ENCODE measurements at places on chromosomes 4 and X.

GRCh38 chr4:133320576-133321170 lies 171.6 kb downstream of the PCDH10 start:
- no peak for DNase-seq

DNA sequence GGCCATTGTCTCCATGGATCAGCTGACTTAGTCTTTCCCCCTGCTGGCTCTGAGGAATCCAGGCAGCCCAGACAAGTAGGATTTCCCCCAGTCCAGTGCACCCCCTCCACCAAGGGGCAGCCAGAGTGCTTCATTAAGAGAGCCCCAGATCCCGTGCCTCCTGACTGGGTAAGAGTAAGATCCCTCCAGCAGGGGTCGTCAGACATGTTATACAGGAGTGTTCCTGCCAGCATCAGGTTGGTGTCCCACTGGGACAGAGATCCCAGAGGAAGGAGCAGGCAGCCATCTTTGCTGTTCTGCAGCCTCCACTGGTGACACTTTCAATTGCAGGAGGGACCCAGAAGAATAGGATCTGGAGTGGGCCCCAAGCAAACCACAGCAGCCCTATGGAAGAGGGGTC lies 29.0 kb upstream of the INPP4B start:
- DNase-seq = no peak

- DNase-seq = peak; percentile 67
These were observed 809 bp downstream of the MND1 start for GRCh38 chr4:153345012-153345981.

GRCh38 chrX:124415115-124415800 lies 68.9 kb downstream of the SH2D1A start:
- DNase-seq = no peak

GRCh38 chr4:26804925-26805324 lies 55.7 kb upstream of the STIM2 start:
- no peak for DNase-seq

DNA sequence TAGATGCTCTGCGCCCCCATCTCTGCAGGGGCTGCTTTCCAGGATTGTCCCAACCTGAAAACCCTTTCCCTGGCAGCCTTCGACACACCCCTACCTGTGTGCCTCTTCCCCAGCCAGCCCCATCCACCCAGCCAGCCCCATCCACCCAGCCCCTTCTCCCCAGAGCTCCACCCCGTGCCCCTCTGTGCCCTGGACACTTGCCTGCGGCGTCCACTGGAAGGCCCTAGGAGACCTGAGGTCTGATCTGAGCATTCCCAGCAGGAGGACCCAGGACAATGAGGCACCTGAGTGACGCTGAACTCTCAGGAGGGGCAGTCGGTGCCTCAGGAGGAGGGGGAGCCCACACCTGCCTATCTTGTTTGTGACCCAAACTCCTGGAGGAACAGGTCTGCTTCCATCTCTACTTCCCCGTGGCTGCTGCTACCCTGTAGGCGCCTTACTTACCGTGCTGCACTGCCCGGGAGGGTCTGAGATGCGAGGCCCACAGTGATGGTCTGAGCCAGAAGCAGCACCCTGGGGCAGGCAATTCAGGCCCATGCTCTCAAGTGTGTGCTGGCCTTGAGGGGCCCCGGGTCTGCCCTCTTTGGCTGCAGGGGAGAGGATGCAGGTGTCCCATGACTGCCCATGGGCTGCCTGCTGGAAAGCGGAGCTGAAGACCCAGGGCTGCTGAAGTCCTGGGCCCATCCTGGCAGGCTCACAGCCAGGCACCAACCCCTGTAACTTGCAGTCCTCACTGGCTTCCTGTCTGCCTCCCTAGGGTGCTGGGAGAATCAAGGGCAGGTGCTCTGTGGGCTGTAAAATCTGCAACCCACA lies 4.9 kb downstream of the LRPAP1 start:
- DNase-seq = no peak

DNA sequence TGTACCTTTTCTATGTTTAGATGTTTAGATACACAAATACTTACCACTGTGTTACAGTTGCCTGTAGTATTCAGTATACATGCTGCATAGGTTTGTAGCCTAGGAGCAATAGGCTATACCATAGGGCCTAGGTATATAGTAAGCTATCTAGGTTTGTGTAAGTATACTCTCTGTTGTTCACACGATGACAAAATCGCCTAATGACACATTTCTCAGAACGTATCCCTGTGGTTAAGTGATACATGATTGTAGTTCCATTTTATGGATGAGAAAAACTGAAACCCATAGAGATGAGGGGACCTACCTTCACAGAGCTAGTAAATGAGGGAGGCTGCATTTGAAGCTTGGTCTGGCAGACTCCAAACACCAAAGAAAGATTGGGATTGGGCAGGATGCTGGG lies 79.4 kb upstream of the EFNB1 start:
- DNase-seq = no peak

GRCh38 chrX:101417981-101418841 lies 10.2 kb downstream of the HNRNPH2 start:
- peak; percentile 49 for DNase-seq

DNA sequence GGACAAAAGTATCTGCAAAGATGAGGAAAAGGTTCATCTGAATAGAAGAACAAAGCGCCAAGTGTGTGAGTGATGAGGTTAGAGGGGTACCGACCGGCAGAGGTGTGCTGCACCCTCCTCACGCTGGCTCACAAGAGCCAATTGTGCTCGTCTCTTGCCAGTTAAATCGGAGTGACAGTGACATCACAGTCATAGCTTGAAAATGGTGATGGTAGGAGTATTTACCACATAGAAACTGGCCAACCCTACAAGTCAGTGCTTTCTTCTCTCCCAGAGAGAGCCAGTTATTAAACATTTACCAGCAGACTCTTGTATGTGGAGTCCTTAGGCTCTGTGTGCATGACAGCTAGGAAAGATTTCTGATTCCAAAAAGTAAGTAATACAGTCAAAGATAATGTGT lies 32.4 kb downstream of the CLDN22 start:
- no peak for DNase-seq

GRCh38 chr4:188177997-188178675 lies 38.9 kb downstream of the TRIML1 start:
- DNase-seq = no peak

- no peak for DNase-seq
These were observed 7.2 kb downstream of the PRDM8 start for GRCh38 chr4:80204433-80205011.

DNA sequence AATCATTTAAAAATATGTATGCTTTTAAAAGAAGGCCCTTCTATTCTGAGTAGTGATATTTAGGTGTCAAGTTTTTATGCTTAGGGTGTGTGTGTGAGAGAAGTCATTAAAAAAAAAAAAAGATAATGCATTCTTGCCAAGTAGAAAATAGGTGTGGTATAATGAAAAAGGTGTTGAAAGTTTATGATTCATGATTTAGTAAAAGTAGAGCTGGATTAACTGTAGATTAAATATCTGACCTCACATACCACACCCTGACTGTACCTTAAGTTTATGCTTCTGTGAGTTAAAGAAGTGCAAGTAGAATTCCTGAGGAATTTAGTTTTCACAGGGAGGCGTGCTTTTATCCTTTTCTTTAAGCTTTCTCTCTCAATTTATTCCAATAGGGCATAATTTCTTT lies 71.1 kb downstream of the BMPR1B start:
- DNase-seq = no peak

DNA sequence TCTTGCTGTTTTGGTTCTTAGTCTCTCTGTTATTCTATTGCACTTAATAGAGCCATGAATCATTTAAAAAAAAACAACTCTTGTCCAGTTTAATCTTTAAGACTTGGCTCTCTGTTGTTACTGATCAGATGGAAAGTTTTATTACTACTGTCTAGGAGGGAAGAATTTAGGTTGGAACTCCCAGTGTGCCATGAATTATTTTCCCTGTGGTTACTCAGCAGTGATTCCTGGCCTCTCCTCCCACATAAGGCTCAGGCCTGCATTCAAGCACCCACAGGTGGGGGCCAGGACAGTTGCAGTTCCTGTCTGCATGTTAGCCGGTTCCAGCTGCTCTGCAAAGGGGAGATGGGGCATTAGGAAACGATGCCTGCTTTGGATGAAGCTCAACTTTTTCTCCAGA lies 29.8 kb upstream of the ESX1 start:
- DNase-seq = peak; percentile 8

DNA sequence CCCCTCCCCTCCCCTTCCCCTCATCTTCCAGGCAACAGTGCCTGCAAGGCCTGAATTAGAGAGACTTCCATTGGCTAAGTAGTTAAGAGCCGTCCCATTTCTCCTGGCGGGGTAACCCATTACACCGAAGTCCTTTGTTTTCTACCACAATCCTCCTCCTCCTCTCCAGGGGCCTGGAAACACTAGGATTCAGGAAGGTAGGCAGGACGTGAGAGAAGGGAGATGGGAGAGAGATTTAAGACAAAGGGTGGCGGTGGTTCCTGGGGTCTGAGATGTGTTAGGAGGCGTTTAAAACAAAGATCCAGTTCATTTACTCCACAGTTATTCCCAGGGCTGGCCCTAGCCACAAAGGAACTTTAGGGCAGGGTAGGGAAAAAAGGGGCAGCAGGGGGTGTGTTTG lies 28.0 kb downstream of the NYX start:
- DNase-seq = no peak

DNA sequence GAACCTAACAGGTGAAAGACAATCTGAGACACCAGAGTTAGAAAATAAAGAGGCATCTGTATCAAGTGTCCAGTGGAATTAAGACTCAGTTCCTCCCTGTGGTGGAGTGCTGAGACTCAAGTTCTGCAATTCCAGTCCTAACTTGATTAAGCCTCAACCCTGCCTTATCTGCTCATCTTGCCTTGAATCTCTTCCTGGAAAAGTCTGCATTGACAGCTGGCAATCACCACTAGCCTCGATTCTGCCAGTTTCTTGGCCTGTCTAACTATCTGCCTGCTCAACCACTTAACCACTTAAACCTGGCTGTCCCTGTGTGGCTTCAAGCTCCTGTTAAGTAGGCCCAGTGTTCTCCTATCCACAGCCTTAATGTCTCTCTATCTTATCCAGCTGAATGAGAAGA lies 22.4 kb upstream of the NEIL3 start:
- DNase-seq = no peak

DNA sequence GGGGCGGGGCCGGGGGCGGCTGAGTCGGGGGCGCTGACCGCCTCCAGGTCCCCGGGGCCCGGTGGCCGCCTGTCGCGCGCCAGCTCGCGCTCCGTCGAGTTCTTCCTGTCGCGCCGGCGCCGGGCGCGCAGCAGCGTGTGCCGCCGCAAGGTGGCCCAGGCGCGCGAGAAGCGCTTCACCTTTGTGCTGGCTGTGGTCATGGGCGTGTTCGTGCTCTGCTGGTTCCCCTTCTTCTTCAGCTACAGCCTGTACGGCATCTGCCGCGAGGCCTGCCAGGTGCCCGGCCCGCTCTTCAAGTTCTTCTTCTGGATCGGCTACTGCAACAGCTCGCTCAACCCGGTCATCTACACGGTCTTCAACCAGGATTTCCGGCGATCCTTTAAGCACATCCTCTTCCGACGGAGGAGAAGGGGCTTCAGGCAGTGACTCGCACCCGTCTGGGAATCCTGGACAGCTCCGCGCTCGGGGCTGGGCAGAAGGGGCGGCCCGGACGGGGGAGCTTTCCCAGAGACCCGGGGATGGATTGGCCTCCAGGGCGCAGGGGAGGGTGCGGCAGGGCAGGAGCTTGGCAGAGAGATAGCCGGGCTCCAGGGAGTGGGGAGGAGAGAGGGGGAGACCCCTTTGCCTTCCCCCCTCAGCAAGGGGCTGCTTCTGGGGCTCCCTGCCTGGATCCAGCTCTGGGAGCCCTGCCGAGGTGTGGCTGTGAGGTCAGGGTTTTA lies 1.5 kb downstream of the ADRA2C start:
- DNase-seq = no peak

GRCh38 chr4:36734334-36734733 lies 452.9 kb downstream of the DTHD1 start:
- DNase-seq = no peak

Data from AG10803 (cell line).